Tongue (tissue), 3 donors: ENCODE measurements at places on chromosomes 3 and 15. TPM values are rescaled to one million over a fixed set of nuclear protein-coding genes. Genes with fewer than 3 reads are reported as not detected.

DNA sequence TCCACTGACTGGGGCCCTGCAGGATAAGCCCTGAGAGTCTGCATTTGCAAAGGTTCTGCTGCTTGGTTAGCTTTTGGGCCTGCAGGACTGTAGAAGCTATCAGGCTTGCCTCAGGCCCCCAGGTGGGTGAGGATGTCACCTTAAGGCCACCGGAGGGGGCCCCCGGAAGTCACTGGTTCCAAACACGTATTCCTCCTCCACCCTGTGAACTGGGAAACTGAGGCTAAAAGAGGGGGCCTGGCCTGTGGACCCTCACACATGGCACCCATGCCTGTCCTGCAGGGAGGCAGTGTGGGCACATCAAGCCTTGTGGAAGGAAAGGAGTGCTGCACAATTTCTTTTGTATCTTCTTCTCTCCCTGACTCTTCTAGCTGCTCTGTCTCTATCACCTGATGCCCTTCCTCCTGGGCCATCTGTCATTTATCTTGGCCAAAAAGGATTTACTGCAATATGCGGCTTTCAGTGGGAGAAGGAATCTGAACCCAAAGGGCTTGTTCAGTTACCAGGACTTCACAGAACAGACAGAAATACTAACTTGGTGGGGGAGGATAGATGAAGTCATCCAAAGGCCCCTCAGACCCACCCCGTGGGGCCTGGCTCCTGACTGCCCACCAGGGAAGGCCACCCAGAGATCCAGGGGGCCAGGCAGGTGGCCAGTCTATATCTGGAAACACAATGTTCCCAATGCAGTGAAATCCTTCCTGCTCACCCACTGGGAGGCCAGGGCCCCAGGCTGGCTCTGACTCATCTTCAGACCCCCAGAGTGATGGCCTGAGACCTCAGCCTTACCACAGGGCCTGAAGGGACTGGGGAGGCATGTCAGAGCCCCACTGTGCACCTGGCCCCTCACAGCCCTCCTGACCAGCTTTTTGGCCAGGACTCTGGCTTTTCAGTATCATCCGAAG lies 18.3 kb downstream of the UBAP1L start:
- no peak for DNase-seq

GRCh38 chr3:41717641-41718040 lies 244.3 kb downstream of the ULK4 start:
- DNase-seq, result no peak

Gene NR1I2
- not detected for total RNA-seq

GRCh38 chr3:31485196-31485595 lies 47.5 kb upstream of the STT3B start:
- no peak for DNase-seq

- no peak for DNase-seq
Measured at GRCh38 chr15:42071717-42072116, 22.6 kb downstream of the PLA2G4D start.

GRCh38 chr3:170290194-170290593 lies 67.3 kb upstream of the SKIL start:
- no peak for DNase-seq

Gene SCAANT1
- total RNA-seq, result not detected

Gene WNT7A
- total RNA-seq, result 0.10 TPM
